HFFc6 (cell line): ENCODE measurements at places on chromosomes 5 and 9.

DNA sequence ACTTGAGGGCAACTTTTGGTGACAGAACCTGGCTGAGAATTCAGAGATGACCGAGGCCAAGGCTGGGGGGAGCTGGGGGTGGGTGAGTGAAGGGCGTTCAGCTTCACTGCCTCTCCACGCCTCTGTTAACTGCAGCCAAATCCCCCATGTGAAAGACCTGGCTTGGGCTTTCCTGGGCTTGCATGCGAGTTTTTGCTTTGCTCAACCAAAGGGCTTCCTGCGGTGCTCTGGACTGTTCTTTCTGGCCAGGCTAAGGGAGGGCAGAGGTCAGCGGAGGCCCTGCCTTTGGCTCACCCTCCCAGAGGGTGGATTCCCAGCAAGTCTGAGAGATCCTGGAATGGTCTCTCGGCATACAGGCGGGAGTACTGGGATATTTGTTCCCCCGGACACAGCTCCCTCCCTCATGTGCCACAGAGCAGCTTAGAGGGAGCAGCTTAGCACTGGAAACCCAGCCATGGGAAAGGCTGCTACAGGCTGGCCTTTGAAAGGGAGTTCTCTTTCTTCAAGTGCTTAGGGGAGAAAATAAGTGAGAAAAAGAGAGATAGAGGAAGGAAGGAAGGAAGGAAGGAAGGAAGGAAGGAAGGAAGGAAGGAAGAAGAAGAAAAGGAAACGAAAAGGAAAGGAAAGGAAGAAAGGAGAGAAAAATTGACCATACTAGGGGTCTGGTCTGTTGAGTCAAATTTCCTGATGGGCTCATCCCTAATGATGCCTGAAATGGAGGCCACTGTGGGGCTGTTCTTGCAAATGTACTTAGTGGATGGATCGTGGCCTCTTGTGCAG, 158.8 kb downstream of the FGF18 start:
- no peak for DNase-seq

DNA sequence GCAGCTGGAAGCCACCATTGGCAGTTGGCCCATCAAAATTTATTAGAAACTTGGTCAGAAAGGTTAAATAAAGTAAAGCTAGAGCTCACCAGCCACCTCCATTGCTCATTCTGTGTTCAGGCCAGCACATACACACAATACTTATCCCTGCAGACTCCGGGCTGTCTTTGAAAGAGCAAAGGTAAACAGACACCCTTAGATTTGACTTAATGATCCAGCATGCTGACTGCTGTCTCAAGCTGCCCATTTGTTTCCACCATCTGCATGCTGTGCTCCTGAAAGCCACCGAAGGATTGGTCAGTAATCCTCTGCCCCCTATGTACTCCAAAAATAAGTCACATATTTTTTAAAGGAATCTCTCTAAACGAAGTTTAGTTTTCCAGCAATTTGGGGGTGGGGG, 1059.8 kb upstream of the DMAC1 start:
- no peak for DNase-seq

DNA sequence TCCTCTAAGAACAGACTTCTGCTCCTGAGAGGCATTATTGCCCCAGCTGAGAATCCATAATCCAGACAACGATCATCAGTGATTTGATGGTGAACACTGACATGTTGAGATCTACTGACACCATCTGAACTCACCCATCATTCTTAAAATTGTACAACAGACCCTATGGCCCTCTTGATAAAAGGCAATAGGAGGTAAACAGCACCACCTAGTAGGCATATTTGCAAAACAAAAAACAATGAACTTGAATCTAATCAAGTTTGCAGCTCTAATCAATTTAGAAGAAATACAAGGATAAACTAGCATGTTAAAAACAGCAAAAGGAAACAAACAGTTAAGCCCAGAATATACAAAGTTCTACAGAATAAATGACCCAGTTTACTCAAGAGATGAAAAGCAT, 89.6 kb downstream of the SFXN1 start:
- DNase-seq: no peak

DNA sequence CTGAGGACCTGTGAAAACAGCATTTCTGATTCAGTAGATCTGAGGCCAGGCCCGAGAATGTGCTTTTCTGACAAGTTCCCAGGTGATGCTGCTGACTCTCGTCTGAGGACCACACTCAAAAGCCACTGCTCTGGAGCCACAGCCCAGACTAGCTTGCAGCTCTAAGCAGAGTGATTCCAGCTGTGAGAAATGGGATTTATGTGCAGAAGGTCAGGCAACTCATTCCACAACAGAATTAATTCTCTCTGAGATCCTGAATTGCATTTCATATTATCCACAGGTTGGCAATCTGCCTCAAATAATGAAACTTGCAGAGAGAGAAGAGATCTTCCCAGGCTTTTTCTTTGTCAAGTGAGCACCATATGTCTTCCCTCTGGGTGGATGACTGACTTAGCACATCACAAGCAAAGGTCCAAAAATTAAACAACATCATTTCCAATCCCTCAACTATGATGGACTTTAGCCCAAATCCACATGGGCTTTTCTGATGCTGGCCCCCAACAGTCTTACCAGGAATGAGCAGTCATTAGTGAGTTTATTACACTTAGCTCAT, 140.2 kb downstream of the ALDH1A1 start:
- no peak for DNase-seq
